Esophagus mucosa (tissue), 1 donor: ENCODE measurements at places on chromosomes 2 and 18. TPM values are rescaled to one million over a fixed set of nuclear protein-coding genes. Genes with fewer than 3 reads are reported as not detected.

Gene UGT1A4
- 0.80 TPM for total RNA-seq

Gene UGT1A5
- 0.68 TPM for total RNA-seq

Gene LIMS4
- total RNA-seq, result 0.20 TPM

Gene CNGA3
- not detected for total RNA-seq

Gene RUFY4
- 0.12 TPM for total RNA-seq

Gene C2orf80
- not detected for total RNA-seq

Gene SCN7A
- total RNA-seq, result 0.48 TPM

Gene NYAP2
- 0.32 TPM for total RNA-seq

Gene IL1F10
- not detected for total RNA-seq

Gene NBAS
- total RNA-seq, result 25.1 TPM

Gene TLX2
- not detected for total RNA-seq

Gene SERPINB3
- total RNA-seq, result 879 TPM

Gene CPO
- not detected for total RNA-seq

Gene VSNL1
- total RNA-seq, result 65.6 TPM

Gene OLA1
- 74.7 TPM for total RNA-seq

Gene MGAT4A
- 5.6 TPM for total RNA-seq

Gene TUBB8B
- not detected for total RNA-seq

Gene DSG3
- total RNA-seq, result 775 TPM

Gene CNDP1
- total RNA-seq, result not detected

Gene SRD5A2
- total RNA-seq, result not detected

Gene SIX2
- total RNA-seq, result 0.12 TPM

Gene CLASP1
- 31.0 TPM for total RNA-seq

Gene POTEE
- 0.12 TPM for total RNA-seq

Gene LRRC30
- not detected for total RNA-seq

Gene CCDC141
- 0.28 TPM for total RNA-seq

Gene PROKR1
- not detected for total RNA-seq

Gene POMC
- 0.44 TPM for total RNA-seq

Gene ASB18
- total RNA-seq, result not detected

Gene SERPINB13
- 281 TPM for total RNA-seq

Gene UGT1A9
- total RNA-seq, result 0.08 TPM

Gene SPP2
- total RNA-seq, result not detected

Gene ABI2
- total RNA-seq, result 13.7 TPM

Gene CYRIA
- 1.3 TPM for total RNA-seq

Gene SOWAHC
- 46.2 TPM for total RNA-seq

Gene MFSD2B
- not detected for total RNA-seq

Gene XDH
- 39.7 TPM for total RNA-seq

Gene CARF
- total RNA-seq, result 6.6 TPM

Gene FHOD3
- 3.0 TPM for total RNA-seq

Gene GKN2
- total RNA-seq, result not detected

Gene SLC4A3
- total RNA-seq, result 3.0 TPM

Gene PLEKHH2
- total RNA-seq, result 1.6 TPM

Gene STON1
- total RNA-seq, result 2.4 TPM
